Right renal pelvis (tissue), 4 donors: ENCODE measurements at places on chromosomes 5 and 9. TPM values are rescaled to one million over a fixed set of nuclear protein-coding genes. Genes with fewer than 3 reads are reported as not detected.

GRCh38 chr5:147963948-147964693 lies 57.8 kb upstream of the C5orf46 start:
- DNase-seq, result no peak

Gene ACOT12
- polyA plus RNA-seq, result 0.91 TPM

Gene PRUNE2
- 12.2 TPM for polyA plus RNA-seq

Gene PCDHB4
- 2.5 TPM for polyA plus RNA-seq
